ENCODE measurements at places on chromosomes 6 and 20.
A peak's percentile ranks its signal among the peaks of the same experiment; 100 is the strongest.

- DNase-seq, result no peak
Observed at GRCh38 chr6:110735666-110736065, 79.6 kb downstream of the CDK19 start.

- no peak for DNase-seq
Observed at GRCh38 chr6:141764388-141764787, 368.3 kb upstream of the GJE1 start.

DNA sequence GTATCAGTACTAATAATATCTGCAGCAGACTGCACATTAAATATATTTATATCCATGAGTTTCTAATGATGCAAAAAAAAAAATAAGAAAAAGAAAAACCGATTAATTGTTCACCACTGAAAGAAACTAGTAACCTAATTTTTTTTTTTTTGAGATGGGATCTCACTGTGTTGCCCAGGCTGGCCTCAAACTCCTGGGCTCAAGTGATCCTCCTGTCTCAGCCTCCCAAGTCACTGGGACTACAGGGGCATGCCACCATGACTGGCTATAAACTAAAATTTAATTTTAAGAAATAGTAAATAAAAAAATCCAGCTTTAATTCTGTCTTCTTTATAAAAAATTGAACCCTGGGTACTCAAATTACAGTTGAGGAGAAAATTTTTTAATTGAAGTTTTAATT lies 358.2 kb downstream of the QKI start:
- DNase-seq, result no peak

DNA sequence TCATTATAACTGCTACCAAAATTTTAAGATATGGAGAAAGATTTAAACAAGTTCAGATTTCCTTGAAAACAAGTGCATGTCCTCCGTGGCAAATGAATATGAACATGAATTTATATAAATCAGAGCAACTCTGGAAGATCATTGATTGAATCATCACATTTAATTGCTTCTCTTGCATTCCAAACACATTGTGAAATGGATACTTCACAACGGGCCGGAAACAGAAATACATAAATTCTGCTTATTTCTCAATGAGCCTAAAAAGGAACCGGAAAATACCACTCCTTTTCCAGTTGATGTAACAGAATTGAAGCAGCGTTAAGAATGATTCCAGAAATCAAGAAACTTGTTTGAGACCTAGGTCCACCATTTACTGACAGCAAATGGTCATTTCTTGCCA lies 134.6 kb upstream of the BTN3A2 start:
- DNase-seq, result no peak

DNA sequence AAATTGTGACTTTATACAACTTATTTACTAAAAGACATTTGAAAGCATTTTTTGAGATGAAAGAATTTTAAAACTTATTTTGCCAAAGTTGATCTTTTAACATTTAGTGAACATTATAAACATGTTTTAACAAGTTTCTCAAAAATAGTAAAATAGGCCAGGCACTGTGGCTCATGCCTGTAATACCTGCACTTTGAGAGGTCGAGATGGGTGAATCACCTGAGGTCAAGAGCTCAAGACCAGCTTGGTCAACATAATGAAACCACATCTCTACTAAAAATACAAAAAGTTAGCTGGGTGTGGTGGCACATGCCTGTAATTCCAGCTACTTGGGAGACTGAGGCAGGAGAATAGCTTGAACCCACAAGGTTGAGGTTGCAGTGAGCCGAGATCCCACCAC lies 78.6 kb downstream of the CLVS2 start:
- DNase-seq, result no peak

- DNase-seq, result no peak
Observed at GRCh38 chr6:16819752-16820151, 58.5 kb upstream of the ATXN1 start.

DNA sequence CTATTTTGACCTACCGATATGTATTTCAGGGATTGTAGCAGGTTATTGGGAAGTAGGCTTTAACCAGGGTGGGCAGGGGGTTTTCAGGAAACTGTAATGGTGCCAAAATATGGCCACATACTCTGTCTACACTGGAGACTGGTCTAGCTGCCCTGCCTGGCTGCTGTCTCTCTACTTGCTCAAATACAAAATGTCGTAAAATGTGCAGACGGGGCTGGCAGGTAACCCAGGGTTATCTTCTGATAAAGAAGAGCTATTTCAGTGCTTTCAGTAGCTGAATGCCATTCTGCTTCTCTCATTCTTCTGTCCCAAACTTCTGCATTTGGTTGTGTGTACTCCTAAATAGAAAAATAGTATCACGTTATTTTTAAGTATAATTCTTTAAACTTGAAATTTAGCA lies 616.2 kb downstream of the EPM2A start:
- DNase-seq, result no peak

GRCh38 chr6:160305926-160306713 lies 42.1 kb upstream of the SLC22A3 start:
- no peak for DNase-seq

GRCh38 chr20:17654649-17655285 lies 27.3 kb downstream of the RRBP1 start:
- DNase-seq, result no peak

DNA sequence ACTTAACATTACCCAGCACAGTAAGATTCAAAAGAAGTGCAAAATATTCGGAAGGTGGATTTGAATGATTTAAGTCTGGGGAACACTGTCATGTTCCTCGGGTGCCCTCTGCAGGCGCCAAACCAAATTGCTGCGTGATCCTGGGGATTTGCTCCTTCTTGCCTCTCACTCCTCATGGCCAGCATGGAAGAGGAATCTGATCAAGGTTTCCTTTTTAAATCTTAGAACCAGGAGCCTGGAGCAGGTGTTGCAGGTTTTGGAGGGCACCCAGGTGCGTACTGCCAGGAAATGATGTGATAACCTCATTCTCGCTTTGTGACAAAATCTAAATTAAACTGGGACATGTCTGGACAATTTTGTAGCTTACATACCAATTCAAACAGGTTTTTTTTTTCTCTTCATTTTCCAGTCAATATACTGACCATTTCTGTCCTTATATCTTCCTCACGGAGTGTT lies 8.1 kb upstream of the PFDN4 start:
- no peak for DNase-seq

GRCh38 chr20:37853823-37854375 lies 49.0 kb upstream of the VSTM2L start:
- no peak for DNase-seq

GRCh38 chr6:75893058-75893775 lies 144.2 kb downstream of the MYO6 start:
- DNase-seq, result peak; percentile 50

DNA sequence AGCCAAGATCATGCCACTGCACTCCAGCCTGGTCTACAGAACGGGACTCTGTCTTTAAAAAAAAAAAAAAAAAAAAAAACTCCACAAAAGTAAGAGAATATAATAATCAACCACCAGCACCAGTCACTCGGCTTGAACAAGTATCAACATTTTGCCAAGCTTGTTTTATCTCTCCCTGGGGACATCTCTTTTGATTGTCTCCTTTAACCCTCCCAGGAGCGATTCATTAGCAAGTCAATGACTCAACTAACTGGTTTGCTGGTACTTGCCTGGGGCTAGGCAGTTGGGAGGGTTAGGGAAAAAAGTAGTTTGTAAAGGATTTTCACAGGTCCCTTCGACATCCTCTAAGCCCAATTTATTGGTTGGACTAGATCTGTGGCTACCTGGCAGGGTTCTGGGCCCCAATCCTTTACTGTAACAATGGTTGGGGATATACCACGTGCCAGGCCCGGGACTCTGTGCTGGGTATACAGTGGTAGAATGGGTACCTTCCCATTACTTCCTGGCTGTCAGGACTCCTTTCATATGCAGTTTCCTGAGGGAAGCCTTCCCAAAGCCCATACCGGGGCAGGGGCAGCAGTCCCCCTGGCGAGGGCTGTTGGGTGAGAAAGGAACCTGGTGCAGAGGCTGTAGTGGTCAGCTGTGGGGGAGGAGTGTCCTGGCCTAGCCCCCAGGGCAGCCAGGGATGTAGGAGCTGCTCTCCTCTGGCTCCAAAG lies 12.2 kb downstream of the TGIF2 start:
- peak; percentile 76 for DNase-seq

GRCh38 chr6:157981132-157981394 lies 600 bp upstream of the SYNJ2 start:
- DNase-seq, result no peak

- DNase-seq, result no peak
Observed at GRCh38 chr6:7461416-7461815, 71.8 kb downstream of the RIOK1 start.

GRCh38 chr6:40506954-40507353 lies 80.2 kb downstream of the LRFN2 start:
- no peak for DNase-seq

DNA sequence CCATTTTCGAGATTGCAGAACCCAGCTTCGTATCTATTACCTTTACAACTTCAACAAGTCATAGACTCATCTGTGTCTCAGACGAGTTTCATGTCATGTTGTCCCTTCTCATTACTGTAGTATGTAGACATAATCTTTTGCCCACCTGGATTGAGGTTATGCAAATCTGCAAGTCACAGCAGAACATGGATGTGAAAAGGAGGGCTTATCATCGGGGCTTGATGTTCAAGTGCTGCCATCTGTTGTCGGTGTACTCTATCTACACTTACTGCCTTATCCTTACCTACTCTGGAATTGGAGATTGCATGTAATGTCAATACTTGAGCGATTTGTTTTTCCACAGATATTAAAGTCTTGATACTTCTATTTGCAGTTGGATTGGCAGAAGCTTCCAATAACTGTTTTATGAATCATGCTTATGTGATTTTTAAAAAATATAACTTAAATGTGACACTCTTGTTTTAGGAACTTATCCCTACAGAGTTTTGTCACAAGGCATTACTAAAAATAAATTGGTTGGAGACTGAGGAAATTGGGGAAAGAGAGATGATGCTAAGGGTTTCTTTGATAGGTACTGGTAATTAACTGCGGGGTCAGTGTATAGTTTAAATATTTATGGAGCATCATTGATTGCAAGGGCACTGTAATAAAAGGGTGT lies 3.0 kb upstream of the GOPC start:
- peak; percentile 53 for DNase-seq

GRCh38 chr6:111713811-111714210 lies 108.1 kb upstream of the TRAF3IP2 start:
- no peak for DNase-seq

DNA sequence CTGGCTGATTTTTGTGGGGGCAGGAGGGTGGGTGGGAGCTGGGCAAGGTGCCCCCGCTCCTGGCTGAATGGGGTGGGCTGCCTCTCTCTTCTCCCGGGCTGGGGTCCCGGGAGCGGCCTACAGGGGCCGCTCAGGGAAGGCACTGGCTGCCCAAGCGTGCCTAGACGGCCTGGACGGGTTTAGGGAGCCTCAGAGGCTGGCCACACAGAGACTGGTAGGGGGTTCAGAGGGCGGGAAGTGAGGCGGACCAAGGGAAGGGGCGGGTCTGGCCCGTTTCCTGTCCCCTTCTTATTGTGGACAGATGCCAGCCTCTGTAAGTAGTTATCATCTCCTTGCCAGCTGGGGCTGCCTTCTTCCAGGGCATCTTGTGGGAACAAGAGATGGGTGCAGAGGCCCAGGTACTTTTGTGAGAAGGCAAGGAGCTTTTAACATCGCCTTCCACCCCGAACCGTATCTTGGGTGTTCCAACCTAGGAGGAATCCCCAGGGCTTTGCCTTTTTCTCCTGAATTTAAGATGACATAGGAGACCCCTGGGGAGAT lies 437 bp downstream of the CD40 start:
- DNase-seq, result no peak

DNA sequence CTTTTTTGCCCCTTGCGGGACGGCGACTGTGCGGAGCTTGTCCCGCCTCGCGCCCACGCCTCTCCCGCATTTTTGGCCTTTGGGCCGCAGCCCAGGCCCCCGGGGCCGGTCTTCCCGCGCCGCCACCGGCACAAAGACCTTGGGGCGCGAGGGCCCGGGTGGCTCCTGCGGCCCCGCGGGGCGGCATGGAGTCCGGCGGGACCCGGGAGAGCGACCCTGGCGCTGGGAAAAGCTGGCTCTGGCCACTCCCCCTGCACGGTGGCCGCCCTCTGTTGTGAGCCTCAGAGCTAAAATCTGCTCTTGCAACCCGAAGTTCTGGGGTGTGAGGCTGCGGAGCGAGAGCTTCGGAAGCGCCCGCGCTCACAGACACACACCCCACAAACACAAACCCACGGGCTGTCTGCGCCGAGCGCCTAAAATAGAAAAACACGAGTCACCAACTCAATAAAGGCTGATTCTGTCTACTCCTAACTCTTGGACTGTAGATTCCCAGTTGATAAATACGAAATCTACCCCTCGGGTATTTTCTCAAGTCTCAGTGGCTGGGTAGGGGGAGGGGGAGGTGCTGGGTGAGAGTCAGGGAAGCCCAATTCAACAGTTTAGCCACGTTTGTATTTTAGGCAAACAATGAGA lies 496 bp upstream of the BEND3 start:
- no peak for DNase-seq

- DNase-seq, result no peak
Observed at GRCh38 chr6:123925350-123925749, 121.7 kb downstream of the NKAIN2 start.

DNA sequence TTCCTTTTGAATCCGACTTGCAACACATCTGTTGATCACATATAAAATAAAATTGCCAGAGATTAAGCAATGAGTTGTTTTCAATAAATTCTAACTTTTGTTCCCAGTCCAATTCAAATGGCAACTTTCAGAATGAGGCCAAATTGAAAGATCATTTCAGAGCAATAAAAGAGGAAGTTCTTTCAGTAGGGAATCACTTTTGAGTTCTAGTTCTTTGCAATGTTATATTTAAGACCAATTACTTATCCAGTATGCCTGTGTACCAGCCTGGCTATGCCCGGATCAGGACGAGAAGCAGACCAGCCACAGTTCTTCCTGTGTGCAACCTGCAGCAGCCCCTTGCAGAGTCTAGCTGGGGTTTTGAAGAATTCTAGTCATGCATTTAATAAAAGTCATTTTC lies 232.5 kb downstream of the BTBD9 start:
- DNase-seq, result no peak

DNA sequence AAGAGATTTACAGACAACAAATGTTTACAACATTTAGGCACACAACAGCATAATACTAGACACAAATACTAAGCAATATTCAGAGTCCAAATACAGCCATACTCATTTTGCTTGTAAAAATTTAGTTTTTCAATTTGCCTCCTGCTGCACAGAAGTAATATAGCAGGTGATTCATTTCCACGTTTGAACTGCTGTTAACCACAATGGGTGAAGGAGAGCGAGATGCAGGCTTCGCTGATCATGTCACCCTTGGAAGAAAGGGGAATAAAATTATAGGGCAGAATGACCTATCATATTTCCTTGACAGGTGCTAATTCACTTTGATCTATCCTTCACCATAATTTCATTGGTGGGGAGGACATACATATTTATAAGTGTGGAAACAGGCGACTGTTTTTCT lies 643.8 kb upstream of the AGPAT4 start:
- DNase-seq, result no peak

DNA sequence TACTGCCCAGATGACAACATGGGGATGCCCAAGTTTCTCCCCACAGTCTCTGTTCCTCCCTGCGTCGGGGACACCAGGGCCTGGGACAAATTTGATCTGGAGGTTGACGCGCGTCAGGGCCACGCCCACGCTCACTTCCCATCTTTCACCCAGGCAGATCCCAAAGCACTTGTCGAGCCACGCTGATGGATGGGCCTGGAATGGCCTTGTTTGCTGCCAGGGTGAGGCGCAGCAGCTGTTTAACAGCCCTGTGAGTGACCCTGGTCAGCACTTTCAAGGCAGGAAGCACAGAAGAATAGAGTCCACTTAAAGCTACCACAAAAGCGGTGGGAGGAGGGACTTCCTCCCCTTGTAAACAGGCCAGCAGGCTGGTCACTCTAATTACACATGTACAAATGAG lies 324.7 kb upstream of the JARID2 start:
- DNase-seq, result no peak
